ENCODE measurements at places on chromosomes 4 and X. TPM values are rescaled to one million over a fixed set of nuclear protein-coding genes. Genes with fewer than 3 reads are reported as not detected.

DNA sequence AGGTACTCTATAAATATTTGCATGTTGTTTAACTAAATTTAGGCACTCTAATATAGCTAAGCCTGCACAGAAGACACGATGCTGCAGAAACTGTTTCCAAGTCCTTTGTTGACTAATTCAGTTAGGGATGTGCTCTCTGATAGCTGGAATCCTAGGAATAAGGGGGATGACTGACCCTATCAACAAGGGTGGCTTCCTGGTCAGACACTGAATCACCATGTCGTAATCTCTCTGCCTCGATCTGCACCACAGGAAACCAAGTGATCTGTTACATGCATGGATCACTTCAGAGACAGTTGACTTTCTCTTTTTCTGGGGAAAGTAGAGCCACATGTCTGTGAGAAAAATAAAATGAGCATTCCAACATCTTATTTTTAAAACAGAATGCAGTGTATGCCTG lies 169.1 kb downstream of the GUCY2F start:
- H3K27ac ChIP-seq: no peak overlapping the region
- H3K36me3 ChIP-seq: no peaks in the 10 kb centered on the region
- DNase-seq: no peak
- peaks cover 4% of the 10 kb centered on the region for H3K27me3 ChIP-seq
- H3K4me1 ChIP-seq: no peaks in the 10 kb centered on the region

- H3K4me1 ChIP-seq: no peaks in the 10 kb centered on the region
- DNase-seq: no peak
- no peaks in the 10 kb centered on the region for H3K27me3 ChIP-seq
- no peak overlapping the region for H3K4me3 ChIP-seq
- H3K27ac ChIP-seq: no peak overlapping the region
- peaks cover 17% of the 10 kb centered on the region for H3K36me3 ChIP-seq
Measured at GRCh38 chr4:80049813-80050534, 23.1 kb downstream of the ANTXR2 start.

DNA sequence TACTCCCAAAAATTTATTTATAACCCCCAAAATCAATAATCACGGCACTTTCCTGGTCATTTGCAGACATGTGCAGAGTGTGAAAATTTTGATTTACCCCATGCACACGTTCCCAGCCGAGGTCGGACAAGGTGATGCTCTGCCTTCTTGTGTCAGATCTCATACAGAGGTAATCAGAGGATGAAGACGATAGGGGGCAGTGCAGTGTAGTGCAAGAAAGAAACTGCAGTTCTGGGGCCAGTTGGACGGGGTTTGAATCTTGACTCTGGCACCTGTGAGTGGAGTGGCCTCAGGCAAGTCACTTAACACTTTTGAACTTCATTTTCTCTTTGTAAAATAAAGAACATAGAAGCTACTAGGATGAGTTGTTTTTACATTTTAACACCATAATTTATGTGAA lies 88.4 kb downstream of the FRMPD3 start:
- no peak overlapping the region for H3K4me3 ChIP-seq

DNA sequence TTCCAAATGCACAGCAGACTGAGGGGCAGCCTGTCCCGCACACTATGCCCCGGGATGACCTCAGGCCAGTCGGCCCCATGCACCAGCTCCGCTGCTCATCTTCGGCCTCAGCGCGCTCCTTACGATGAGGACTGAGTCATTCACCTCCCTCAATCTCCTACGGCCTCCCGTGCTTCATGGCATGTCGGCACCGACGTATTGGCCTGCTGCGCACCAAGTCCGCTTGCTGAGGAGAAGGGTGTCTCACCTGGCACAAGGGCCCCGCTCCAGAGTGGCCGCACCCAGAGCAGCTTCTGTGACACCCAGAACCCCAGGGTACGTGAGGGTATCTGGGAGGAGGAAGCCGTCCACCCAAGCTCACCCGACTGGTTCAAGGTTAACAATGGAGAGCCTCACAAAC lies 35.5 kb downstream of the GAK start:
- no peak overlapping the region for H3K27ac ChIP-seq
- no peak overlapping the region for H3K4me3 ChIP-seq
- no peaks in the 10 kb centered on the region for H3K27me3 ChIP-seq
- peaks cover 61% of the 10 kb centered on the region for H3K36me3 ChIP-seq

- peaks cover 48% of the 10 kb centered on the region for H3K27me3 ChIP-seq
- H3K4me1 ChIP-seq: no peaks in the 10 kb centered on the region
- H3K36me3 ChIP-seq: no peaks in the 10 kb centered on the region
- H3K4me3 ChIP-seq: no peak overlapping the region
- no peak overlapping the region for H3K27ac ChIP-seq
- peak; percentile 37 for DNase-seq
Measured at GRCh38 chr4:56684320-56685050, 3.4 kb upstream of the HOPX start.

The CWH43 gene
- total RNA-seq: not detected

GRCh38 chr4:102620697-102621497 lies 119.7 kb downstream of the NFKB1 start:
- H3K4me3 ChIP-seq: peak overlapping the region; percentile 2
- no peaks in the 10 kb centered on the region for H3K27me3 ChIP-seq
- no peak overlapping the region for H3K27ac ChIP-seq
- peaks cover 7% of the 10 kb centered on the region for H3K36me3 ChIP-seq
- DNase-seq: peak; percentile 82

The F8A1 gene
- 1.1 TPM for total RNA-seq

The TKTL1 gene
- not detected for total RNA-seq

- no peaks in the 10 kb centered on the region for H3K36me3 ChIP-seq
- no peak within 1 kb of the TSS for H3K27ac ChIP-seq
- H3K4me1 ChIP-seq: no peaks in the 10 kb centered on the region
- no peak for DNase-seq
- H3K27me3 ChIP-seq: peaks cover 32% of the 10 kb centered on the region
Measured at GRCh38 chrX:50470103-50471031, at the start of gene DGKK. Gene DGKK, minus strand, starts transcription at chrX:50470825. Its CDS starts 147 bp downstream, at chrX:50470678.

DNA sequence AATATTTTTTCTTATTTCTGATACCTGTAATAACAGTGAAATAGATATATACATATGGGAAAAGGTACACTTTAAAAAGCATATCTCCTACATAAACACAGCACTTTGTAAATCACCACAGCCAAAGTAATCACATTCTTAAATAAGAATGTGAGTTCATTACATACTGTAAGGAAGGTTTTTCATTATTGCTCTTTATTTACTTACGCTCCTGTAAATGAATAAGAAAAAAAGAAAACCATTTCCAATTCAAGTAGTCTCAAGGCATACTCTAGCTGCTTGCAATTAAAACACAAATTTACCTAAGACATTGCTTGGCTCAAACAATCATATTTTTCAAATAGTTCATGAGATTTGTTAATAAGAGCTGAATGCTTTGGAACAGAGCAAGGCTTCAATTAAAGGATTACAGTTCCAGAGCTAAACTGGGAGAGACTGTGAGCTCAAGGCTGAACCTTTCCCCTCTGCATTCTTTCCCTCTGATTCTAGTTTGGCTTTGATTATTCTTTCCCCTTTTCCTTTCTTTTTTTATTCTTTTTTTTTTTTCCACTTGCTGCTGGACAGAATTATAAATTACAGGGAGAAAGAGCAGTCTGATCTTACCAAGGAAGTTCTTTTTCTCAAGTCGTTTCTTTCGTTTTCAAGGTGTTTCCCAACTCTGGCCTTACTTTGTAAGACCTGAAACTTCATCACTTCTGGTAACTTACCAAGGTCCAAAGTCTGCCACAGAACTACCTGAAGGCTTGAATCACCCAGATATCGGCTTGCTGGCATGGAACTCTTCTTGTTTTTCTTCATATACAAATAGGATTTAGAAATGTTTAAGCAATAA lies 278.3 kb downstream of the INPP4B start:
- 0 out of 2 replicates have a peak, but pooled peaks cover 1% of the 10 kb centered on the region for H3K4me1 ChIP-seq
- H3K4me3 ChIP-seq: no peak overlapping the region
- no peaks in the 10 kb centered on the region for H3K27me3 ChIP-seq
- H3K36me3 ChIP-seq: no peaks in the 10 kb centered on the region

DNA sequence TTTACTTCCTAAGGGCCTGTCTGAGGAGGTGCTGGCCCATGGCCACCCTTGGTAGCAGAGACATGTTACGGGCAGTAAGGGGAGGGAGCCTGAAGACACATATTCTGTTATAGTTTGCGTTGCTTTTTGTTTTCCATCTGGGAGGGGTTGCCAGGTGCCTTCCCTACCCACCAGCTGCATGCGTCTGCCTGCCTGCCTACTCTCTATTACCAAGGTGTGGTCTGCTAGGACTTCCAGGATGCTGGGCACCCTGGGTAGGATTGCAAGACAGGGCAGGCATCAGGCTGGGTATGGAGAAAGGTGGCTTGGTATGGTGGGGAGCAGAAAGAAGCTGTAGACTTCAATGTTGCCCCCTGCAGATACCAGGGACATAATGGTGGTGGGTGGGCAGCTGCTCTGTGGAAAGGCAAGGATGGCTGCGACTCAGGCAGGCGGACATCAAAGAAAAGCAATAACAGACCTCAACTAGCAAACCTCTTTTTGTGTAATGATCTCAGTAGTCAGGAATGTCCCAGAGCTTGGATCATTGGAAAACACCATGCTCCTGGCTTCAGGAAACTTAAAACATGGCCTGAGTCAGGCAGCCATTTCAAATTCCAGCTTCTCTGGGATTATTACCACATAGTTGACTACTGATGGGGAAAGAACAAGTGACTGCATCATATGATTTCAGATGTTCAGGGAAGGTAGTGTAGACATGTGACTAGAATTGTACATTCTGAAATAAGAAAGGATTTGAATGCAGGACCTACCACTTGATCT lies 67.8 kb downstream of the HOPX start:
- H3K4me1 ChIP-seq: peaks cover 5% of the 10 kb centered on the region
- no peaks in the 10 kb centered on the region for H3K36me3 ChIP-seq
- no peak overlapping the region for H3K4me3 ChIP-seq
- no peaks in the 10 kb centered on the region for H3K27me3 ChIP-seq
- H3K27ac ChIP-seq: no peak overlapping the region

The GATA1 gene
- total RNA-seq: not detected

DNA sequence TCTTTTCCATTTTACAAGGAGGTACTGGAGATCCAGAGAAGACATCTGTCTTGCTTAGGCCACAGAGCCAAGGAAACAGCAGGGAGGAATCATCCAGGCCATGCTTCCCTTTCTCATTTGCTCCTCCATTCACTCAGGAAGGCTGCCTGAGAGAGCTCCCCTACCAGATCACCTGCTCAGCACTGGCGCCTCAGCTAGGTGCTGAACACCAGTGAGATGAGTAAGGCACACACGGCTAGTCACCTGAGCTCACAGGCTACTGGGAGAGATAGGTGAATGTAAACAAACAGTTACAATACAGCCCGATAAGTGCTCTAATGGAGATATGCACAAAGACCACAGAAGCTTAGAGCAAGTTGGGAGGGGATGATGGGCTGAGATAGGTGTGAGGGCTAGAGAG lies 149.8 kb upstream of the ARHGEF9 start:
- H3K4me1 ChIP-seq: no peaks in the 10 kb centered on the region
- H3K4me3 ChIP-seq: no peak overlapping the region
- no peaks in the 10 kb centered on the region for H3K27me3 ChIP-seq

The MAGEA2 gene
- not detected for total RNA-seq

- H3K4me3 ChIP-seq: no peak overlapping the region
- no peak for DNase-seq
- no peaks in the 10 kb centered on the region for H3K36me3 ChIP-seq
Measured at GRCh38 chr4:23091711-23092110, 399.0 kb downstream of the GBA3 start.

The LANCL3 gene
- total RNA-seq: not detected

DNA sequence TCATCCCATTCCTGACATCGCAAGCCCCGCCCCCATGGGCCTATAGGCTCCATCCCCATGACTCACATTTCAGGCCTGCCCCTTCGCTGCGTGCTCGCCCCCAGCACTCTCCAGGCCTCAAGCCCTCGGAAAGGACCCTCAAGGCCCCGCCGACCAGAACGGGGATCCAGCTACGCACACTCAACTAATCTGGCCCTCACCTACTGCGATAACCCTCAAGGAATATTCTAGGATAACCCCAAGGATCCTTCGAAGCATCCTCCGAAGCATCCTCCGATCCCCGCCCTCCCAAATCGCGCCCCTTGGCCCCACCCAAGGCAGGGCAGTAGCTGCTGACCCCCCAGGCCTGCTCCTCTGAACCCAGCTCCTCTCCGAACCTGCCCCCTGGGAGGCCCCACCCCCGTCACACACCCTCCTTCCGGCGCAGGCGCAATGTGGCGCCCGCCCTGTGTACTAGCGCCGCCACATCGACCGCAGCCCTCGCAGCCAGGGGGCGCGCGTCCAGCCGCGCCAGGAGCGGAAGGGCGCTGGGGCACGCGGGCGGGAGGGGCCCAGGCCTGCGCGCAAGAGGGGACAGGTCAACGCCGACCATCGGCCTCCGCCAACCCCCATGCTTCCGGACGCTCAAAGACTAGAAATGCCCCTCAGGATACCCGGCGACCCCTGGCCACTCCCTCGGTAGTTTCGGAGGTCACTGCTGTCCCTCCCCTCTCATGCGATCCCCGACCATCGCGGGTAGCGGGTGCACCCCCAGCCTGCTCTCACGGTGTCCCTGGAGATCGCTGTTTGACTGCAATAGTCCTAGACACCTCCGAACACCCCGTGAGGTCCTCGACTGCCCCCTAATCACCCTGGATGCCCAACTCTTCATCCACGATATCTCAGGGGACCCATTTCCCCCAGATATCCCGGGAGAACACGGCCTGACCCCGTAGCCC lies 6.4 kb upstream of the MAGIX start:
- H3K4me3 ChIP-seq: peak overlapping the region; percentile 71
- DNase-seq: peak; percentile 85
- no peaks in the 10 kb centered on the region for H3K27me3 ChIP-seq
- peaks cover 6% of the 10 kb centered on the region for H3K4me1 ChIP-seq

- no peaks in the 10 kb centered on the region for H3K27me3 ChIP-seq
- no peak overlapping the region for H3K4me3 ChIP-seq
- H3K36me3 ChIP-seq: no peaks in the 10 kb centered on the region
- DNase-seq: no peak
Measured at GRCh38 chr4:72786401-72786990, 217.5 kb upstream of the ADAMTS3 start.

GRCh38 chr4:186840222-186840701 lies 116.6 kb upstream of the FAT1 start:
- H3K27ac ChIP-seq: peak overlapping the region; percentile 90
- DNase-seq: peak; percentile 62
- no peak overlapping the region for H3K4me3 ChIP-seq
- no peaks in the 10 kb centered on the region for H3K27me3 ChIP-seq

- H3K36me3 ChIP-seq: no peaks in the 10 kb centered on the region
- peak; percentile 60 for DNase-seq
- H3K27ac ChIP-seq: peak overlapping the region; percentile 62
- no peaks in the 10 kb centered on the region for H3K27me3 ChIP-seq
- H3K4me1 ChIP-seq: peaks cover 8% of the 10 kb centered on the region
- H3K4me3 ChIP-seq: no peak overlapping the region
Measured at GRCh38 chr4:107740950-107741701, 21.1 kb upstream of the PAPSS1 start.

DNA sequence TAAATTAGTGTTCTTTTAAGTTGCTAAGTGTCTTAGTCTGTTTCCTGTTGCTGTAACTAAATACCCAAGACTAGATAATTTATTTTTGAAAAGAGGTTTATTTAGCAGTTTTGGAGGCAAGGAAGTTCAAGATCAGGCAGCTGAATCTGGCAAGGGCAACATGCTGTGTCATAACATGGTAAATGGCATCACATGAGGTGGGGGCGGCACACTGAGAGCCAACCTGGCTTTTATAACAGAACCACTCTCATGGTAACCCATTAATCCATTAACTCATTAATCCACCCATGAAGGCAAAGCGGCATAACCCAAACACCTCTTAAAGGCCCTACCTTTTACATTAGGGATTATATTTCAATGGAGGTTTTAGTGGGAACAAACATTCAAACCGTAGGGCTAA lies 182.2 kb upstream of the GATB start:
- peaks cover 3% of the 10 kb centered on the region for H3K27me3 ChIP-seq
- H3K36me3 ChIP-seq: no peaks in the 10 kb centered on the region
- no peak overlapping the region for H3K4me3 ChIP-seq
- no peak overlapping the region for H3K27ac ChIP-seq

Measured in IMR-90 (cell line).